ENCODE measurements at places on chromosomes 2 and 18.

DNA sequence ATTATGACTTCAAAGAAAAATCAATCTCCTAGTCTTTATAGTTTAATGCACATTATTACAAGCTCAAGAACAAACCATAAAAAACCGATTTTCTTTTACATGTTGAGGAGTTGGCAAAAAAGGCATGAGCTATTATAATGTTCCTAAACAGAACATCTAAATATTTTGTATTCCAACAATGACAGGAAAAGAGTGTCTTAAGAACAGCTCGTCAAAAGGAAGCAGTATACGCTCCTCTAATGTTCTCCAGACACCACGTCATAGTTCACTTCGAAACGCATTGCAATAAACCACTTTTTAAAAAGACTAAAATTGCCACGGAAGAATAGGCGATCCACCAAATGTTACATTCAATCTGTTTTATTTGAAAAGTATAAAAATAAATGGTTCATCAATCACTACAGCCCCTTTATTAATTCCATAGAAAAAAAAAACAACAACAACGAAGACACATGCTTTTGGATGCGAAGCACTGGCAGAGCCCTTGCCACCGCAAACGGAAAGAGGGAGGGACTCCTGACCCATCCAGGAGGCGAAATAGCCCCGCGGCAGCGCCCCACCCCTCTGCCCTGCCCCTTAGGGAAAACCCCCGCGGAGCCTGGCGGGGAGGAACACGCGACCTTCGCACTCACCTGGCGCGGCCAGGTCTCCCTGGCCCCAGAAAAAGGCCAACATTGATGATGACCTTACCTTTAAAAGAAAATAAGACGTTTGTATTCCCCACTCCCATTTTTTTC, 45.8 kb downstream of the MBP start:
- no peak for DNase-seq

DNA sequence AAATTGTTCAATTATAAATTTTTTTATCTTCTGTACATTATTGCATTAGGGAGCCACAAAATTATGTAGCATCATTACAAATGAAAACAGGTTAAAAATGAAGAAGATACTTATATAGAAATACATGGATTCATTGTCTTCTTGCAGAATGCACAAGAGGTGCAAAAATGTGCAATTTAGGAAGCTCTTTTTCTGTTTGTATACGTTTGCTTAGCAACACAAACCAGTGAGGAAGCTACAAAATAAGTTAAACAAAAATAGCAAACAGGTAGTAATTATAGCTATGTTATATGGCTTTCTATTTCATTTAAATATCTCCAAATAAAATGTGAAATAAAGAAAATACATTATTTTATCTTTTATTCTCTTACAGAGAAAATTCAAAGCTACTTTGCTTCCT, 177.6 kb upstream of the SESTD1 start:
- no peak for DNase-seq

DNA sequence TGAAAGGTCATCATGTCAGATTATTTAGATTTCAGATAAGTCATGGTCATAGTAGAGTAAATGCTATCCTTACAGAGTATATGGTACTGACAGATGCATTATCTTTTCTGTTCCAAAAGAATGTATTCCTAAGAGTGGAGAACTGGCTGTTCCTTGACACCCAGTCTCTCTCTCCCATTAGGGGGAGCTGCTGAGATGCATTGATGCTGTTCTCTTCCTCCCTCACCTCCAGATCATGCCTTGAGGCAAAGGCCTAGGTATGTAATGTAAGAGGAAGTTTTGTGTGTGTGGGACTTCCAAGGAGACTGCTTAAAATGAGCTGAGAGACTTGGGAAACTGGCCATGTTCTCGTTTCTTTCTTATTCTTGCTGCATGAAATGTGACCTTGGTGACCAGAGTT, 979.5 kb upstream of the CELF4 start:
- peak; percentile 35 for DNase-seq

GRCh38 chr18:59484561-59485328, 125.7 kb upstream of the LMAN1 start:
- no peak for DNase-seq

GRCh38 chr2:85439025-85439472, 20.5 kb downstream of the SH2D6 start:
- no peak for DNase-seq

GRCh38 chr2:66334237-66335029, 100.5 kb upstream of the MEIS1 start:
- peak; percentile 66 for DNase-seq

DNA sequence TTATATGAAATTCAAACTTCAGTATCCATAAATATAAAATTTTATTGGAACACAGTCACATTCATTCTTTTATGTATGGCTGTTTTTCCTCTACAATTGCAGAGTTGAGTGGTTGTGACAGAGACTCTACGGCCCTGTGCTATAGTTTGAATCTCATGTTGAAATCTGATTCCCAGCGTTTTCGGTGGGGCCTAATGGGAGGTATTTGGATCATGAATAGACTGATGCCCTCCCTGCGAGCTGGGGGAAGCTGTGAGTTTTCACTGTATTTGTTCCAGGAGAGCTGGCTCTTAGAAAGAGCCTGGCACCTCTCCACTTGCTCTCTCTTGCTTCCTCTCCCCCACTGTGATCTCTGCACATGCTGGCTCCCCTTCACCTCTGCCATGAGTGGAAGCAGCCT, 1.7 kb downstream of the PFN4 start:
- DNase-seq = no peak

GRCh38 chr2:113894156-113894743, 4.4 kb downstream of the ACTR3 start:
- no peak for DNase-seq

DNA sequence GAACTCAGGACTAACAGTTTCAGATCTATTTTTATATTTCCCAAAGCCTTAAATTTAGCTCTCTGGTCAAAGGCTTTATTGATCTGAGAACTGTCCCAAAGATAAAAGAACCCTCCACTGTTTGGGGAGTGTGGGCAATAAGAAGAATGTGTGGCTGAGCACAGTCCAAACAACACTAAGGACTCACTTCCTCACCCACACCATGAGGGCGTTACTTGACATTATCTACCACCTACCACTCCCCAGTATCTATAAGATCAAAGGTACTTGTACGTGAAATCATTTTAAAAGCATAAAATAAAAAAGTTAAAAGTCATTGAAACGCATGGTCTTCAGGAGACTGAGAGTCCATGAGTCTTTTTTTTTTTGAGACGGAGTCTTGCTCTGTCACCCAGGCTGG, 54.6 kb upstream of the NFU1 start:
- no peak for DNase-seq

- DNase-seq = no peak
Measured at GRCh38 chr2:88141952-88142351, 14.1 kb upstream of the FABP1 start.

DNA sequence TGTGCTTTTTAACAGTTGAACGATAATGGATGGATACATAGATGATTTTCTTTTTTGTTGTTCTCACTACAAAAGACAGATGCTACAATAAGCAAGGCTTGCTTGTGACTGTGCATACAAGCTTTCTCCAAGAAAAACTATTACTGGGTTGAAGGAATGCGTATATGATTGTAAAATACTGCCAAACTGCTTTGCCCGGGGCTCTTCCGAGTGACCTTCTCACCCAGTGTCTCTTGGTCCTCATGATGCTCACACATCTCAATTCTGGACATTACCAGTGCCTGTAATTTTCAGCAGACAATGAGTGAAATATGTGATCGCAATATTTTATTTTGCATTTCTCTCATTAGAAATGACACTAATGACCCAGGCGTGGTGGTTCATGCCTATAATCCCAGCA, 35.9 kb downstream of the INPP5D start:
- no peak for DNase-seq

DNA sequence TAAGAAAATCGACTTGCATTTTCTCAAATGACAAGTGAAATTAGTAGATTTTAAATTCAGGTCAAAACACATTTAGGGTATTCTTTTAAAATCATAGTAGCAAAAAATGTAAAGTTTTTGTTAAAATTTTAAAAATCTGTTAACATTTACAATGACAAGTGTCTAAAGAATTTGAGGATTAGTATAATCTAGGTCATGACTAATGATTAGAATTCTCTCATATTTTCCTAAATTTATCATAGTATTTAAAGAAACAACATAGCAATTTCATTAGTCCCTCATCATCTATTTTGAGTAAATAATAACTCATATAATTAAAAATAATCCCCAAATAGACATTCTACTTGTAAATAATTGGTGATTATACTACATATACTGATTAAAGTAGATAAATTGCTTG, 23.6 kb downstream of the THUMPD2 start:
- no peak for DNase-seq

DNA sequence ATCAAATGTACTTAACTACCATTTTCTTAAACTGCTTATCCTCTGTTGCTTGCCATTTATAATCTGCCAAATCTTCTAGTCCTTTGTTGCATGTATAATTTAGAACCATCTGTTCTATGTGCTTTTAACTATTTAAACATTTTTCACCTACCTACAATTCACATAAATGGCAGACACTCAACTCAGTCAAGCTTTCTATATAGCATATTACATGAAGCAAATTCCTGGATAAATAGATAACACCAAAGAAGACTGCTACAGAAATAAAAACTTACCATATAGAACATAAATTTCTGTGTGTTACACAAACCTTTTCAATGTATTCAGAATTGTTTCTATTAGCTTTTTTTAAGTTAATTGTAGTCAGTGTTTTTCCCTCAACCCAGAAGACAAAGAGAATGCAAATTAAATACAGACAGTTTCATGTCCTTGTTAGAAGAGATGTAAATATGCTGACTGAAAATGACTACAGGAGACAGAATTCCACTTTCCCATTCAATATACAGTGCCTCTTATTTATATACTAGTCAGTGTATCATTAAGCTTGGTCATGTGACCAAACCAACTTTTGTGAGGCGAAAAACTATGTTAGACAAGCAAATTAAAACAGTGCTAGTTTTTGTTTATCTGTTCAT, 2.6 kb downstream of the BAZ2B start:
- peak; percentile 38 for DNase-seq

- peak; percentile 25 for DNase-seq
Measured at GRCh38 chr18:9683418-9684396, 24.4 kb upstream of the RAB31 start.

DNA sequence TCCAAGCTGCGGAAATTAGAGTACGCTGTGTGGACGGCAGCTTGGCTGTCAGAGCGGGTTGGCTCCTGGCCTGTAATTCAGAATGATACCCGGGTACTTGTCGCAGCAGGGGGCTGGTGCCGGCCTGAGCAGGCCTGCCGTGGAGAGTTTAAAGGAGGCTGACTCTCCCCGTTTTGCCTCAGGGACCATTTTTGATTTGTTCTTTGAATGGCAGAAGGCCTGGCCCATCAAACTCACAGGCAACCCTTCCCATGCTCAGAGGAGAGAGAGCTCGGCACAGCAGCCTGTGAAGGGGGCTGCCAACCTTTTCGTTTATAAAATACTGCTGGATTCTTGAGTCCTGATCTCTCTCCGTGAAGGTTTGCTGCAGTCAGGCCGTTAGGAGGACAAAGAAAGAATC, 151.3 kb downstream of the KLHL29 start:
- no peak for DNase-seq

GRCh38 chr2:170324640-170325046, 146.7 kb downstream of the MYO3B start:
- peak; percentile 88 for DNase-seq

DNA sequence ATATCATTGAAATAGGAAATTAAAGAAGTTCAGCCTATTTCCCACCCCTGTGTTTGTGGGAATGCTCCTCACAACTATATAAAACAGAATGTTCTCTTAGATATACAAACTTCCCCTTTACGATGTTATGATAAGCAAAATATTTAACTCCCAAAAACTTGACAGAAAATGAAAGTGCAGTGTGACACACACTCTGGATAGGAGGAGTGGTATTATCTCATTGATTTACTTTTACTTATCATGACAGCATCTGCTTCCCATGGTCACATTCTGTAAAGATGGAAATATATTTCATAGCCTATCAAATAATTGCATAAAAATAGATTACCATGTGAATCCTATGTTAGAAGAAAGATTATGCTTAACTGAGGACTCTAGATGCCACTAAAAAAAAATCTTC, 96.6 kb upstream of the STK17B start:
- no peak for DNase-seq

GRCh38 chr2:204049635-204050034, 113.1 kb downstream of the ICOS start:
- no peak for DNase-seq

DNA sequence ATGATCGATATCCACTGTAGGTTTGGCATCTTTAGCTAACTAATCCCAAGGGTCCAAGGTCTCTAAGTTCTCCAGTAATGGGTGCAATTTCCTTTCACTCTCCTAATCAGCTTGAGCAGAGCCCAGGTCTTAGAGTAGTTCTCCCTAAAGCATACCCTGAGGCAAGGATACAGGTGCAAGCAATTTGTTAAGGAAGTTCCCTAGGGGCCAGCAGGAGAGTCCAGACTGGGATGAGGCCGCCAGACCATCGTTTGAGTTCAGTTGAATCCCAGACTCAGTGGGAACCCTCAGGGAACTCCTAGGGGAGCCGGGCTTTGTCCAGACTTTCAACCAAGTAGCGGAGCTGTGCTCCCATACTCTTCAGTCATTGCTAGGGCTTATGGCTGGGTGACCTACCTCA, 835.4 kb upstream of the CDH2 start:
- no peak for DNase-seq

GRCh38 chr18:47184419-47185050, 8.4 kb upstream of the IER3IP1 start:
- peak; percentile 30 for DNase-seq

- DNase-seq = no peak
Measured at GRCh38 chr2:88236666-88237065, 66.5 kb downstream of the THNSL2 start.

GRCh38 chr2:40639320-40639719, 187.4 kb upstream of the SLC8A1 start:
- no peak for DNase-seq

GRCh38 chr18:21177822-21178221, 64.2 kb upstream of the GREB1L start:
- DNase-seq = no peak

DNA sequence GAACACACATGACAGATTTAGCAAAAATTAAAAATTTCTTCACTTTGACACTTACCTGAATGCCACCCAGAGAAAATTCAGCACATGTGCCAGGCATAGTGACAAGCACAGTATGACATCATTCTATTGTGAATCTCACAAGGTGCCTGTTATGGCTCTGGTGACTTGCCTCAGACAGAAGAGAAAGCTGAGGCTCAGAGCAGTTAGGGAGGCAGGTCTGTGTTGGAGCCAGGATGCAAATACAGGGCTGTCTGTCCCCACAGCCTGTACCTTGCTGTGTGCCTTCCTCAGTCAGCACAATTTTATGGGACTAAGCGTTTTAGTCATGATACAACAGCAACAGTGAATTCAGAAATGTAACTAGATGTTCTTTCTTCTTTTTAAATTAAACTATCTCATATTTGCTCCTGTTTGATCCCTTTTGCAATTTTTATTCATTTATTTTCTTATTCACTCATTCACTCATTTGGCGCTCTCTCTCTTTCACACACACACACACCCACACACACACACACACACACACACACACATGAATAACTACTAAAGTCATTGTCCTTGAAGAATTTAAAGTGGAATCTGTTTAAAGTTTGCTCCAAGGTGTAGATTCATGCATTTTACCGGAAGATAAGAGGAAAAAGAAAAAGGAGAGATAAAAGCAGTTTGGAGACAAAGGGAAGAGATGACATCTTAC, 37.9 kb upstream of the CTAGE1 start:
- DNase-seq = no peak

- no peak for DNase-seq
Measured at GRCh38 chr18:23902396-23902795, 112.2 kb upstream of the TTC39C start.

GRCh38 chr2:157076526-157077161, 180.9 kb upstream of the GALNT5 start:
- DNase-seq = no peak

- DNase-seq = no peak
Measured at GRCh38 chr2:121561617-121562268, 31.1 kb downstream of the RNU4ATAC start.

All from COR-L47 (cell line).